ENCODE measurements at places on chromosomes 6 and 20.

DNA sequence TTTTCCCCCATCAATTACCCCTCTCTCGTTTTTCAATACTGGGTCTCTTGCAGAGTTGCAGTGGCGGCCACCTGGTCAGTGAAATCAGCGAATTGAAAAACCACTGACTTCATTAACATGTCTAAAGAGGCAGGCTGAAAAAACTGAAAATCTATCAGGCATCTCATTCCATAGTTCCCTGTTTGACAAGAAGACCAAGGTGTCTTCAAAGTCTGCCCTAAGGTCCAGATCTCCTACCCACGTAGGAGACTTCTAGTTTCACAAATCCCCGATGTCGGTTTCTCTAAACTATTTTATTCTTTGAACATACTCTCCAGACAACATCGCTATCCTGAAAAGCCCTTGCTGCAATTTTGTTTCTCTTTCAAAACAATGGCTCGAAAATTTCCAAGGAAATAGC is 796 bp upstream of the TUBB start:
- DNase-seq = no peak

DNA sequence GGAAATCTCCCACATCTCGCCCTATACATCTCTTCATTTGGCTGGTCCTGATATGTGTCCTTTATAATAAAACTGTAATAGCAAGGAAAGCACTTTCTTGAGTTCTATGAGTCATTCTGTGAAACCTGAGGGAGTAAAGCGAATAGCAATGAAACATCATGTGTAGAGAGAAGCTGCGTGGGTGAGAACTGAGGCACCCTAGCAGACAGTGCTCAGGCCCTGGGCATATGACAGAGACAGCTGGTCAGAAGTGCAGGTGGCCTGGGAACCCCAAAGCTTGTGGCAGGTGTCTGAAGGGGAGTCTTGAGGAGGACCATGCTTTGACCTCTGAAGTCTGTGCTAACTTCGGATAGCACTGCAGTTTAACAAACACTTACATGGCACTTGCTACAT is 1.3 kb upstream of the BLOC1S5 start:
- DNase-seq = no peak

DNA sequence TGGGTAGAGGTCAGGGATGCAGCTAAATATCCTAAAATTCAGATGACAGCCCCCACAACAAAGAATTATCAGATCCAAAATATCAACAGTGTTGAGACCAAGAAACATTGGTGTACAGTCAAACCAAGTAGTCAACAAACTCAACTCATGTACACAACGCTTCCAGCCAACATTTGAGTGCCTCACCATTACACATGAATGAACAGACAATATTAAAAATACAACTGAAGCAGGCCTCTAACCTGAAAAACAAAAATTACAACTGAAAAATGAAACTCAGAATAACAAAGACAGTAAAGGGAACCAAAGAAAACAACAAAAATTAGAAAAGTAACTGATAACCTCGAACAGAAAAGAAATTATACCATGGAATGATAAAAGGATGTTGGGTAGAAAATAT is 46.2 kb downstream of the HACE1 start:
- DNase-seq = no peak

DNA sequence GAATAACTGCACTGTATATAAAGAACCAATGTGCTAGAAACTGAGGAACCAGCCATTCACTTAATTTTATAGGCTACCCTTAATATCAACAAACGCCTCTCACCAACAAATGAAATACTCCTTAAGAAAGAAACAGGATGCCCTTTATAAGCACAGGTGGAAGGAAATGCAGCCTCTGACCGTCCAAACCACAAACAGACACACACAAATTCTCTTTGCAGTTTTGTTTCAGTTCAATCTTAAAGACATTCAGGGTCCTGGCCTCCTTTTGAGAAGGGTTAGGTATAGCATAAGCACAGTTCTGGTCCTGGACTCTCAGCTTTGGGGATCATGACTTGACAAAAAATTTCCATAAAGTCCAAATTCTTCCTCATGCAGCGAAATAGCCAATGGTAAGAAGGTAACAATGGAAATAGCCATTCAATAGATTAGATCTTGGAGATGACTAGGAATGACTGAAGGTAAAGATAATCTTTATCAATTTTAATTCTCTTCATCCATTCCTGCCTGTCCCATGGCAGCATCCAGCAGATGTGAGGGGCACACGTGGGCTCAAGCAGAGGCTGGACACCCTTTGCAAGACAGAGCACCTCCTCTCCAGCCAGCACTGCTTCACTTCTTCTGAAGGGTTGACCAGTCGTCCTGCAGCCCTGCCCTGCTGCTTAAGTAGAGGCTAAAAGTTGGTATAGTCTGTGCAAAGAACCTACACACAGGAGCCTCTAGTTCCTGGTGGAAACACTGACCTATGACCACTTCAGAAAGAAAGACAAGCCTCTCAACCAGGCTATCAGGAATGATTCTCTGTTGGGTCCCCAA is 123.9 kb downstream of the CD83 start:
- DNase-seq = no peak

- no peak for DNase-seq
Measured at GRCh38 chr6:130113201-130113710, 94.9 kb downstream of the L3MBTL3 start.

DNA sequence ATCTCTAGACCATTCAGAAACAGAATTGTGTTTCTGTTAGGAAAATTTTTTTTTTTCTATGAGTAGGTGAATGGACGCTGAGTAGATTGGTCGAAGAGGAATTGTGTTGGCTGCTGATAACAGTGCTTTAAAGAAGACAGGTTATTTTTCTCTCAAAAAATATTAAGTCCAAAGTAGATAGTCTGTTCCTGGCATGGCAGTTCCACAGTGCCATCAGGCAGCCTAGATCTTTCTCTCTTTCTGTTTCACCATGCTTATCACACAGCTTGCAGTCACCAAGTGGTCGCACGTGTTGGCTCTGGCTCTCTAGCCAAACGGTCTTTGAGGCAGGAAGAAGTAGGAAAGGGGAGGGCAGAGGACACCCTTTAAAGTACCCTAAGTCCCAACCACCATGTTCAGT is 22.4 kb upstream of the SERINC3 start:
- DNase-seq = no peak

DNA sequence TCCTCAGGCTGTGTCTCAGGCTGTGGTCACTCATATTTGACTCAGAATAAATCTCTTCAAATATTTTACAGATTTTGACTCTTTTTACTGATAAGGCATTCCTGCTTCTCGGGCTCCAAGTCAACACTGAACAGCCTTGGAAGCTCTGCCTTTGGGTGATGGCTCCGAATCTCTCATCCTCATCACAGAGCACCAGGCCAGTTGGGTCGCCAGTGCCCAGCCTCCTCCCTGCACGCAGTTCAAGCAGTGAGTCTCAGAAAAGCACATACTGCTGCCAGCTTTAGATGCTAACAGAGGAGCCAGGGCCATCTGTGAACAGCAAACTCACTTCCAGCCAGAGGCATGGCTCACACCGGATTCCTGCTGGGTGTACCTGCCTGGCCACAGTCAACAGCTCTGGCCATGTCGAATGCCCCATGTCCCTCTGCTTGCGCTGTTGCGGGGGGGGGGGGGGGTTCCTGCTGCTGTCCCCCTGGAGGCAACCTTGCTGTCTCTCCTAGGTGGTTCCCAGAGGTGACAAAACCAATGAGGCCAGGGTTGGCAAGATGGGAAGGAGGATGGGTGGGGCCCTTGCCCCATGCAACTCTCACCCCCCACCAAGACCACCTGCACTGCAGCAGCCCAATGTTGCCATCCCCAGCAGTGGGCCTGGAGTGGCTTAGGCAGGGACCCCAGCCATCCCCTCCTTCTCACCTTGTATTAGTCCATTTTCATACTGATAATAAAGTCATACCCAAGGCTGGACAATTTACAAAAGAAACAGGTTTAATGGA is 248.8 kb downstream of the ERMARD start:
- DNase-seq = no peak

GRCh38 chr6:90691823-90692222 is 105.0 kb upstream of the MAP3K7 start:
- no peak for DNase-seq

DNA sequence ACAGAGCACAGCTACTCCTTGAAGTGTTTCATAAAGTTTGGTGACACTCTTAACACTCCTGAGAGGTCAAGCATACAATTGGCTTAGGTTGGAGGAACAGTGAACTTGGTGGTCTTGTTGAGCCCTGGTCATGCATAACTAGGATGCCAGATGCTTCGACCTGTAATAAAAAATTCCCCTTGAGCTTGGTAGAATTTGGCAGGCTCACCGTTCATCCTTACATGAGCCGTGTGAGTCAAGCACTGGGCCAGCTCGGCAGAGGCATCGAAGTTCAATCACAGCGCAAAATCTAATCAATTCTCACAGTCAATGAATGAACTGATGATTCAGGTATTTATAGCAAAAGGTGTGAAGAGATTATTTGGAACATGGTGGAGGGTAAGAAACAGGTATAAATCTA is 33.7 kb downstream of the CYP24A1 start:
- DNase-seq = no peak

- DNase-seq = no peak
Measured at GRCh38 chr6:18823782-18824386, 436.7 kb downstream of the RNF144B start.

- DNase-seq = no peak
Measured at GRCh38 chr20:18989736-18990474, 176.3 kb downstream of the SCP2D1 start.

GRCh38 chr20:17871181-17871580 is 97.4 kb downstream of the SNX5 start:
- no peak for DNase-seq

DNA sequence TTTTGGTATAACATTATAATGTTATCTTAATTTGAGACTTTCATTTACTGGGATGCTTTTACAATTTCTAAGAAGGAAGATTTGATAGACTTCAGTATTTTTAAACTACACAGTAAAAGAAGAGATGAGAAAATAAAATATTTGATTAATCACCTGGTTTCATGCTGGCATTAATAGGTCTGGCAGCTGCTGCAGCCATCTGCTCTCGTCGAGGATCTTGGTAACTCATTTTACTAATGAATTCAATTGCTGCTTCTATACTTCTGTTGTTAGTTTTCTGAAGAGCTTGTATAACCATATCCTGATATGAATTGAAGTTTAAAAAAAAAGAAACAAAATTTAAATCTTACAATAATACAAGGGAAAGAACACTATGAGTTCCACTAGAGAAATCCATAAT is 23.0 kb downstream of the LATS1 start:
- no peak for DNase-seq

DNA sequence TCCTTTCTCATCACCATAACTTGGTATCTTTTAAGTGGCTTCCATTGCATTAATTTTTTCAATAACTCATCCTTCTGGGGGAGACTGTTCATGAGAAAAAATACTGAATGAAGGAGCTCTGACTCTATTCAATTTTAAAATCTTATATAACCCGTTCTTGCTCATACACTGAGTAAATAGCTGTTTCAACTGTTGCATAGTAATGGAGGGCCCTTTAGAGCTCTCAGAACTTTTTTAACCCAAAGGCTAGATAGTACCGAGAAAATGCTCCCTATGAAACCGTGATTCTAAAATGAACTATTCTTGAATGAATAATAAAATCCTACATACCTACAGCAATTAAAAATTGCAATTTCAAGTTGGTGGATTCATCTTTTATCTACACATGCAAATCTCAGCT is 5.3 kb downstream of the SLC2A12 start:
- DNase-seq = no peak

DNA sequence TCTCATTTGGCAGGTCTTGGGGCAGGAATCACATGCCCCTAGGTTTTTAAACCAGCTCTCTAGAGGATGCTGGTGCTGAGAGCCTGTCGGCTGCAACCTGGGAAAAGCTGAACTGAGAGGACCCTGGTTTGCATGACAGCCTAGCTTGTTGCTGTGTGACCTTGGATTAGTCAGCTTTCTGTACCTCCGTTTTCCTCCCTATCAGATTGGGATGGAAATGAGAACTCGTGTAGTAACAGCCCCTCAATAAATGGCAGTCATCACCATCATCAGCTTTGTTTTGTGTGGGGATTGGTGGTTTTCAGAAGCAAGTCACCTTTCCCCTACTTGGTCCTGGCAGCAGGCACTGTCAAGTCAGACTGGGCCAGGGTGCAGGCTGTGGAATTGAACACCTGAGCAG is 75.2 kb upstream of the MYL9 start:
- DNase-seq = no peak

DNA sequence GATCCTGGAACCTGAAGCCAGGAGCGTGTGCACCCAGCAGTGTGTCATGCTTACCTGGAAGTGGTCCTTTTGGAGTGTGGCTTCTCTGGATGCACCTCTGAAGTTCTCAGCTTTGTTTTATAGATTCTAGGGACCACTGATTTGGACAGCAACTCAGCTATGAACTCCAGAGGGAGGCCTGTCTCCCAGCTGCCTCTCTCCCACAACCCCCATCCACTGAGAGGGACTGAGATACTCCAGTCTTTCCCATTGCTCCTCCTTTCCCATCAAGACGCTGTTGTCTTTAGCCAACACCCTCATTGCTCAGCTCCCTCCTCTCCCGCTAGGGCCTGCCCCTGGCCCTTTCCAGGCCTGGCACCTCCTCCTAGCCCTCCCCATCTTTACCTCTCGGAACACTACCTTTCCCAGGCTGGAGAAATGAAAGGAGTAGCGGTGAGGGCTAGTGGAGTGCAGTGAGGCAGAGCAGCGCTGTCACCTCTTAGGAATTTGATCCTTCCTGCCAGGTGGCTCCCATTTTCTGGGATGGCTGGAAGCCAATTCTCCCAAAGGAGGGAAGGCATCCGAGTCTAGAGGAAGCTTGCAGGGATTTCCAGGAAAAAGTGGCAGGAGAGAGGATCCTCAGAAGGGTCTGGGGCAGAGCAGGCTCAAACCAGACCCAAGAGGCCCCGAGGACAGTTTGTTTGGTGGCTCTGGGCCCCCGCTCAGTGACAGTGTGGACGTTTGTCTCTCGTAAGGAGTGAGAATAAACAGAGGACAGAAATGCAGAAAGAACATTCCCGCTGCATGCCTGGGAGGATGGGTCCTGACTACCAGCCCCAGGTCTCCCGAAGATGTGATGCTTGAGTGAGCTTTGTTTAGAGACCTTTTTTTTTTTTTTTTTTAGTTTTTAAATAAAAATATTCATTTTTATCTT is at the start of gene LRRN4:
TSS of gene LRRN4 (minus strand) at position 285 of the 913 bp plus-strand sequence. CDS start 1,261 bp downstream, outside the sequence.
- no peak for DNase-seq
